Activated CD4-positive, alpha-beta T cell treated with anti-CD3 and anti-CD28 coated beads, Interleukin-2, amount 50 U/mL, for 4 hours (primary cell): ENCODE measurements at places on chromosomes 2 and 18.

DNA sequence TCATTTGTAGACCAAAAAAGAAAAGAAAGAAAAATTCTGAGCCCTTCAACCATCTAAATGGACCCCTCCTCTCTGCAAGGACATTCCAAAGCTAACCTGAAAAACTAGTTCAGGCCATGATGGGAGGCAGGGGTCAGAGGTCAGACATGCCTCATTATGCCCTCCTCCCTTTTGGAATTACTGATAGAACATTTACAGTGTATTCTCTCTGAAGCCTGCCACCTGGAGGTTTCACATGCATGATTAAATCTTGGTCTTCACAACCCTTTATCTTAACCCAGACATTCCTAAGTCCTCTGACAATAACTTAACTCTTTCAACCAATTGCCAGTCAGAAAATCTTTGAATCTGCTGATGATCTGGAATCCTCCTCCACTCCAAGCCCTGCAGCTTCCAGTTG lies 86.0 kb downstream of the SPP2 start:
- no peak for DNase-seq

- no peak for DNase-seq
These were observed 217.6 kb downstream of the HDAC4 start for GRCh38 chr2:239182981-239183791.

- DNase-seq = no peak
These were observed 33.3 kb downstream of the CCDC85A start for GRCh38 chr2:56217106-56217505.

DNA sequence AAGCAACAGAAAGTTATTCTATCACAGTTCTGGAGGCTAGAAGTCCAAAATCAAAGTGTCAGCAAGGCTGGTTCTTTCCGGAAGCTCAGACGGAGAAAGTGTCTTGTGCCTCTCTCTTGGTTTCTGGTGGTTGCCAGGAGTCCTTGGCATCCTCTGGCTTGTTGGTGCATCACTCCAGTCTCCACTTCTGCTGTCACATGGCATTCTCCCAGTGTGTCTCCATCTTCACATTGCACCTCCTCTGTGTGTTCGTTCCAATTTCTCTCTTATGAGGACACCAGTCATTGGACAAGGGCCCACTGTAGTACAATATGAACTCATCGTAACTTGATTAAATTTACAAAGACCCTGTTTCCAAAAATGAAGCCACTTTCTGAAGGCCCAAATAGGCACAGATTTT lies 175.4 kb upstream of the ATP5MC3 start:
- DNase-seq = no peak

DNA sequence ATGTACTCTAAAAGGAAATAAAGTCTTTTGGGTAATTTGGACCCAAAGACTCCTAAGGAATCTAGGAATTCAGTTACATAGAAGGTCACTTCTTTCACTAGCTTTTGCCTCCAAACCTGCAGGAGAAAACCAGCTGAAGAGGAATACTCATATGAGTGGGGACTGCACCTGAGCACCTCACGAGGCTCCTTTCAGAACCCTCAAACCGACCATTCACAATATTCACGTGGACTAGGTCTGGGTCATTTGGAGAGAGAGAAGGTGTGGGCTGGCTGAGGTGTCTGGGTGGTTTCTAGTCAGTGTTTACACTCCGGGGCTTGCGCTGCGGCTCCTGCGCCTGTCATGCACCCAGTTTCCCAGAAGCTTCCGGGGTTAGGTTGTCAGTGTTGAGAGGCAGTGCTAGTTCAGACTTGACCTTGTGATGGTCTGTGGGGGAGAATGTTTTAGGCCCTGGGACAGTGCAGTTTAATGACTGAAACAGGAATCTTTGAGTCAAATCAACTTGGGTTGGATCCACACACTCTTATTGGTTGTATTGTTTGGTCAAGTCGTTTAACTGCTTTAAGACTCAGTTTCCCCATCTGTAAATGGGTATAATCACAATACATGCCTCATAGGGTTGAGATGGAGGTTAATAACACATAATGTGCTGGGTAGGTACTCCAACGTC lies 78.4 kb downstream of the LIMS1 start:
- peak; percentile 39 for DNase-seq

GRCh38 chr2:204542982-204543608 lies 2.2 kb upstream of the PARD3B start:
- DNase-seq = no peak

GRCh38 chr2:2142345-2142744 lies 188.7 kb downstream of the MYT1L start:
- no peak for DNase-seq

DNA sequence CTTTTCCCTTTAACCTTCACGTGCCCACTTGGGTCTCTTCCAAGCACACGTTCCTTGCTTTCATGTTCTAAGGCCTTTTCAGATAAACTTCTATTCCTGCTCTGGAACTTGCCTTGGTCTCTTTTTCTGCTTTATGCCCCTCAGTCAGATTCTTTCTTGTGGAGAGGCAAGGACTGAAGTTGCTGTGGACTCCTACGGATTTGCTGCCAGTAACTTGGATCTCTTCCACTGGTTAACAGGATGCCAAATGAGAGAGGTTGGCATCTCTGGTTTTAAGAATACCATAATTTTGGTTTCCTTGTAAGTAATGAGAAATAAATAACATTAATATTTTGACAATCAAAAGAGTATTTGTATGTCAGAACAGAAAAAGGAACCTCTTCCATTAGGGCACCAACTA lies 33.0 kb downstream of the COMMD1 start:
- no peak for DNase-seq
